ENCODE measurements at places on chromosomes 3 and 15.

- no peak for DNase-seq
Observed at GRCh38 chr3:51375571-51375970, 9.5 kb upstream of the MANF start.

- DNase-seq, result peak; percentile 54
Observed at GRCh38 chr3:181700168-181701087, 11.3 kb upstream of the SOX2 start.

DNA sequence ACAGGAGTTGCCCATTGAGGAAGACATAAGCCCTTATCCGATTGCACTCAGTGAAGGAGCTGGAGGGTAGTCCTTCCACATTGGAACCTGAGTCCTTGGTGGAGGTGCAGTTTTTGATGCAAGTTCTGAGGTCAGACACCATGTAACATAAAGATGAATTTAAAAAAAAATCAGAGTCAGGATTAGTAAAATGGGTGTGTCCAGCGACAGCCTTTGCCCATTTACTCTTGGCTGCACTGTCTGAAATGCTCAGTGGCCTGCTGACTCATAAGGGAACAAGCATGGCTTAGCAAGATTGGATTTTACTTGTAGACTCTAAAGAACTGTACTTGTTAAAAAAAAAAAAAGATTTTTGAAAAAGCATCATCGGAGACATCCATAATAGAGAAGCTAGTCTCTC lies 241.1 kb upstream of the TOPAZ1 start:
- DNase-seq, result no peak

DNA sequence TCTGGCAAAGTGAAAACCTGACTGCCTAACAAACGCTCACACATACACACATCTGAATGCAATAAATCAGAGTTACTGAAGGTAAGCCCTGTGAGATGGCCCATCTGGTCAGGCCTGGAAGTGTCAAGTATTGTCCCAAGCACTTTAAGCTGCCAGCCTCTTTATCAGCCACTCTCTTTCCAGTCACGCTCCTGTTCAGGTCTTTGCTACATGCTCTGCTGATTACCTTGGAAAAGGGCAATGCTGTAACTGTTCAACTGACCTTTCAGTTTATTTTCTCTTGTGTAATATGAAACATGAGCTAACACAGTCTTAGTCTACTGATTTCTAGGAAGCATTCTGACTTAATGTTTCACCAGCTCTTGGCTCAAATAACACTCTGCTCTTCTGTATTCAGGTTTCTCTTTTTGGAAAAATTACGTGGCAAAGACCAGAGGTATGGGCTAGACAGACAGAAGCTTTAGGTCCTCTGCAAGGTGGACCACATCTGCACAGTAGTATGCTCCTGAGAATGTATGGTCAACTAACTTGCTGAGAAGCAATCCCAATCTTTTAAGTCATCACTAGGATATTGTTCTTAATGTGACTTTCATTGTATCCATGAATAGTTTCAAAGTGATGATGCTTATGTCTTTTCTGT lies 44.5 kb downstream of the GBE1 start:
- no peak for DNase-seq

DNA sequence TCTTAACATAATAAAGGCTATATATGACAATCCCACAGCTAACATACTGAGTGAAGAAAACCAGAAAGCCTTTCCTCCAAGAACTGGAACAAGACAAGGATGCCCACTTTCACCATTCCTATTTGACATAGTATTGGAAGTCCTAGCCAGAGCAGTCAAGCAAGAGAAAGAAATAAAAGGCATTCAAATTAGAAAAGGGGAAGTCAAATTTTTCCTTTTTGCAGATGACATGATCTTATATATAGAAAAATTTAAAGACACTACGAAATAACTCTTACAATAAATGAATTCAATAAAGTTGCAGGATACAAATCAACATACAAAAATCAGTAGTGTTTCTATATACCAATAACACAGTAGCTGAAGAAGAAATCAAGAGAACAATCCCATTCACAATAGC lies 42.2 kb upstream of the CP start:
- DNase-seq, result no peak

- no peak for DNase-seq
Observed at GRCh38 chr3:151817473-151817872, 3.6 kb downstream of the AADAC start.

DNA sequence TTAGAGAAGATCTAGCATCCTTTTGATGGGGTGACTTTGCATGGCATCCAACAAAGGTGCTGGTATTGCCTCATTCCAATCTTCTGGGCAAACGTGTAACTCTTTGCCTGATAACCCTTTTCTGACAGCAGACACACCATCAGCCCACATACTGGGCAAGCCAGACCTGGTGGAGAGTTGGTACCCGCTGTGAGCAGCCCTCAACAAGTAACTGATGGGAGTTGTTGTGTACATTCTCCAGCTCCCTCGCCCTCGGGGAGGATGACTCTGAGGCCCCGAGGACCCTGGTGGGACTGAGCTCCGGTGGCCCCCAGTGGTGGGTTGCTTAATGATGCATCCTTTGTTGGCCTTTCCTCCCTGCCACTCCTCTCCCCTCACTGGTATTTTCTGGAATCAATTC lies 102.4 kb upstream of the SLC6A11 start:
- DNase-seq, result no peak

DNA sequence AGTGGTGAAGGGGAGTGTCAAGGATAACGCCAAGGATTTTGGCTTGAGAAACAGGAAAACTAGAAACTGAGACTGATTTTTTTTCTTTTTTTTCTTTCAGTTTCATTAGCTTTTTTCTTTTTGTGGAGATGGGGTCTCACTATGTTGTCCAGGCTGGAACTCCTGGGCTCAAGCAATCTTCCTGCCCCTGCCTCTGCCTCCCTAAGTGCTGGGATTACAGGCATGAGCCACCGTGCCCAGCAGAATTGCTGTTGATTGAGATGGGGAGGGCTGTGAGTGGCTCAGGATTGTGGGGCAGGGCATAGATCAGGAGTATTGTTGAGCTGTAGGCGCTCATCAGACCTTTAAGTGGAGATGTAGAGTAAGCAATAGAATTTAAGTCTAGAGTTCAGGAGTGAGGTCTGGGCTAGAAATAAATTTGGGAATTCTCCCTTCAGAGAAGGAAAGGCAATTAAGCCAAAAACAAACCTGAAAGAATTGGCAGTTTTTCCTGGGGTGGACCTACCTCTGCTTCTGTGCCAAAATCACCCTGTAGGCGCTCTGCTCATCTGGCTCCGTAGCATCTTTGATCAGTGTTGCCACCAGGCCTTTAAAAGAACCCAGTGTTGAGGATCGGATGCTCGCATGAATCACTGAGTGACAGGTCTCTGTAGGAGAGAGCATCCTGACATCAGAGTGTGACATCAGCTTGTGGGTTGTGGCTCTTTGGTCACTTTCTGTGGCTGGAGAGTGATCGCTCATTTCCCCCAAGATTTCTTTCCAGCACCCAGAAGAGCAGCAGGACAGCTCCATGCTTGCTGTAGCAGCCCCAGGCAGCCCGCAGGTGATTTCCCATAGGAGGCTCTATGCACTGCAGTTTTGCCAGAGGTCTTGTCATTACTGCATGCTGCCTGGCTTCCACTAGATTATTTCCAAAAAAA lies 15.8 kb downstream of the ABHD17C start:
- peak; percentile 62 for DNase-seq

DNA sequence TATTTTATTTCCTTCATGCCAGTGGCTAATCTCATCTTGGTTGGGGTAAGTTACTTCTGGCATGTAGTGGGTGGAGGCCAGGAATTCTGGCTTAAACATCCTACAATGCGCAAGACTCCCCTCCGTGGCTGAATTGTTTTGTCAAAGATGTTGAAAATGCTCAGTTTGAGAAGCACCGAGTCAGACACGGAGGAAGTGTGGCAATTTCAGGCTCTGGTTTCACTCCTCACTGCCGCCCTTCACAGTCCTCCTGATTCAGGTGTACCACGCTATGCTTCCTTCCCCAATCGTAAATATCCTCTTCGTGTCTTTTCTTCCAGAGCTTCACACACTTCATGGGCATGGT lies 150.7 kb downstream of the OPA1 start:
- no peak for DNase-seq

GRCh38 chr3:23663661-23664186 lies 142.0 kb upstream of the UBE2E1 start:
- DNase-seq, result no peak

DNA sequence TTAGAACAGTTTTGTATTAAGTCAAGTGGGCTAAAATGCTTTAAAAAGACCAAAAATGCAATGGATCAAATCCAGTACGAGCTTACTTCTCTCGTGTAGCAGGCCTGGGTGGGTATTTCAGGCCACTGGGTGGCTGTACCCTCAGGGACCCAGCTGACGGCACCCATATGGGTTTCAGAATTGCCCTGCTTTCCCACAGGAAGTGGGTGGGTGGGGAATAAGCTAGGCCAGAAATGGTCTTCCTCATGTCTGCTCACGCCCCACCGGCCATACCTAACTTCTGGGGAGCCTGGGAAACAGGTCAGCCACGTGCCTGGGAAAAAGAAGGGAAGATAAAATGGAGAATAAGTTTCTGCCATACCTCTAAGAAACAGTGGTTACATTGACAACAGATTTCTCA lies 20.3 kb downstream of the GPR160 start:
- peak; percentile 29 for DNase-seq

- no peak for DNase-seq
Observed at GRCh38 chr3:70856414-70857162, 544.1 kb upstream of the MDFIC2 start.

- DNase-seq, result peak; percentile 32
Observed at GRCh38 chr3:25663347-25663868, 1.3 kb downstream of the TOP2B start.

GRCh38 chr3:152968388-152969024 lies 133.6 kb downstream of the P2RY1 start:
- DNase-seq, result no peak

GRCh38 chr15:94027581-94027980 lies 203.8 kb upstream of the MCTP2 start:
- DNase-seq, result no peak

Measured in activated CD4-positive, alpha-beta memory T cell treated with anti-CD3 and anti-CD28 coated beads, Interleukin-2, amount 10 ng/mL, durations not matched to agents 7 days and 5 days (primary cell).